ENCODE measurements at places on chromosomes 7 and 10.

- DNase-seq: no peak
Measured at GRCh38 chr7:40499718-40500117, 364.9 kb downstream of the SUGCT start.

GRCh38 chr7:41754046-41754445 is 51.2 kb upstream of the INHBA start:
- DNase-seq: no peak

GRCh38 chr10:126570621-126571602 is 99.6 kb downstream of the C10orf90 start:
- no peak for DNase-seq

- DNase-seq: no peak
Measured at GRCh38 chr10:97590082-97590747, 694 bp downstream of the C10orf62 start.

GRCh38 chr7:19442016-19442785 is 266.6 kb downstream of the POLR1F start:
- no peak for DNase-seq

GRCh38 chr10:104333032-104333727 is 5.1 kb downstream of the ITPRIP start:
- DNase-seq: no peak

DNA sequence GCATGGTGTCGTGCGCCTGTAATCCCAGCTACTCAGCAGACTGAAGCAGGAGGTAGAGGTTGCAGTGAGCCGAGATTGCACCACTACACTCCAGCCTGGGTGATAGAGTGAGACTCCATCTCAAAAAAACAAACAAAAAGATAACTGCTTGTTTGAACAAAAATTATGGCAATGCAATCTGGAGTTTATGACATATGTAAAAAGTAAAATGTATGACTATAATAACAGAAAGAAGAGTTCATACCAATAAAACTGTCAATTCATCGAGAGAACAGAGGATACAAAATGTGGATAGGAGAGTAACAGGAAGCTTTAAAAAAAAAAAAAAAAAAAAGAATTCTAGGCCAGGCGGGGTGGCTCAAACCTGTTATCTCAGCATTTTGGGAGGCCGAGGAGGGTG is 19.2 kb downstream of the SLC25A16 start:
- DNase-seq: no peak

DNA sequence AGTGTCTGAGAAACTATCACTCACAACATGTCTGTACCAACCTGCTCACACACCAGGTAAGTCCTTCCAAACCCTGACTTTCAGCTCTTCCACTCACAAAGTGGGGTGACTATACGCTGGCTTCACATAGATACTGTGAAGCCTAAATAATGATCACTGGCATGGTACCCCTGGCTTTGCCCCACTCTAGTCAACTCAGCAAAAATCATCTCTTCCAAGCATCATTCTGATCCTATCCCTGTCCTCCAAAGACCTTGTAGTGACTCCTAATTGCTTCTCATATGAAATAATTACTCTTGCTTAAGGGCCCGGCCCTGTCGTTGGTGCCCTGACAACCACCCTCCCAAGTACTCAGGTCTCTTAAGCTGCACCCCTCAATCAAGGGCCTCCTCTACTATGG is 97.8 kb downstream of the SLC25A13 start:
- DNase-seq: no peak

- DNase-seq: no peak
Measured at GRCh38 chr7:125255810-125256209, 326.2 kb upstream of the POT1 start.

- no peak for DNase-seq
Measured at GRCh38 chr10:62540389-62540788, 166.2 kb downstream of the ZNF365 start.

- no peak for DNase-seq
Measured at GRCh38 chr7:106768324-106768751, 96.7 kb upstream of the PIK3CG start.

DNA sequence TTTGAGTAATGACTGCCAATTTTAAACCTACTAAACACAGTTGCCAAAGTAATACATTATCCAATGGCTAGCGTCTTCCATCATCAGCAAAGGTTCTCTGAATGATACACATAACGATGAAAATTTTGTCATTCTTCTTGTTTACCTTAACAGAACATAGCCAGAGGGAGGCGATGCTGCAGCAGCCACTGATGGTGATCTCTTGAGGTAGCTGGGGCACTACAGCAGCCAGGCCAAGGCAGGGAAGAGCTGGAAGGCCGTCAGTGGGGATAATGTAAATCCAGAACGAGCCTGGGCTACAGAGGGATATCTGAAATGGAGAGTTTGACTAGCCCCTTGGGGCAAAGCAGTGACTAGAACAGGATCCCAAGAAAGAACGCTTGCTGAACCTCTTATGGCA is 38.8 kb downstream of the PRPS1L1 start:
- DNase-seq: no peak

- DNase-seq: no peak
Measured at GRCh38 chr7:134891696-134892678, 94.3 kb upstream of the AGBL3 start.

GRCh38 chr10:101032637-101033224 is 1.7 kb downstream of the SFXN3 start:
- DNase-seq: peak; percentile 71

DNA sequence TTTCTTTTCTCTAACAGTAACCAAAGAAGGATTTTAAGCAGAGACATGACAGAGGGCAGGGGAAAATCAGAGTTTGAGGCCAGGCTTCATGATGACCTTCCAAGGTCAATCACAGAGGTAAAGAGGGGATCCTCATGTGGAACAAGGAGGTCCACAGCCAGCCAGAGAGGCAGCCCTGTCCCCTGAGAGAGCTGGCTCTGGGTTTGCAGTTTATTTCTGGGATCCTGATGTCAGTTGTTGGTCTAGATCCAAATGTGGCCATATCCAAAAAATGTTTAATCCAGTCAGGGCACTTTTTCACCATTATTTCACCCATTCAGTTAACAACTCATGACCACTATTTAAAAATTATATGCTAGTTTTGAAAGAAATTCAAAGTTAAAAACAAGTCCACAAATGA is 45.6 kb downstream of the GPR141 start:
- no peak for DNase-seq

DNA sequence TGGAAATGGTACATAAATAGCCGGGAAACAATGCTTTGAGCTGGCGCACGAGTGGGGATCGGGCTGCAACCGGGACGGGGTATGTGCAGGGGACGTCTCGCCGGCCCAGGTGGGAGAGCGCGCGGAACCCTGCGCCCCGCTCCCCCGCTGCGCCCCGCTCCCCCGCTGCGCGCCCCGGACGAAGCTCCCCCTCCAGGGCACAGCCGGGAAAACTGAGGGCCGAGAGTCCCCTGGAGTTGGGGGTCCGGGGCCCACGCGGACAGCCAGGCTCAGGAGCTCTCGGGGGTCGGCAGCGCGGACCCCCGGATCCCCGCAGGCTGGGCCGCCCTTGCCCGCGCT is 514 bp downstream of the RADIL start:
- no peak for DNase-seq

GRCh38 chr7:25636871-25637283 is 408.6 kb upstream of the NPVF start:
- no peak for DNase-seq

GRCh38 chr7:66747881-66748511 is 7.5 kb downstream of the RABGEF1 start:
- DNase-seq: no peak

GRCh38 chr10:112689327-112690072 is 242.5 kb downstream of the VTI1A start:
- DNase-seq: no peak

DNA sequence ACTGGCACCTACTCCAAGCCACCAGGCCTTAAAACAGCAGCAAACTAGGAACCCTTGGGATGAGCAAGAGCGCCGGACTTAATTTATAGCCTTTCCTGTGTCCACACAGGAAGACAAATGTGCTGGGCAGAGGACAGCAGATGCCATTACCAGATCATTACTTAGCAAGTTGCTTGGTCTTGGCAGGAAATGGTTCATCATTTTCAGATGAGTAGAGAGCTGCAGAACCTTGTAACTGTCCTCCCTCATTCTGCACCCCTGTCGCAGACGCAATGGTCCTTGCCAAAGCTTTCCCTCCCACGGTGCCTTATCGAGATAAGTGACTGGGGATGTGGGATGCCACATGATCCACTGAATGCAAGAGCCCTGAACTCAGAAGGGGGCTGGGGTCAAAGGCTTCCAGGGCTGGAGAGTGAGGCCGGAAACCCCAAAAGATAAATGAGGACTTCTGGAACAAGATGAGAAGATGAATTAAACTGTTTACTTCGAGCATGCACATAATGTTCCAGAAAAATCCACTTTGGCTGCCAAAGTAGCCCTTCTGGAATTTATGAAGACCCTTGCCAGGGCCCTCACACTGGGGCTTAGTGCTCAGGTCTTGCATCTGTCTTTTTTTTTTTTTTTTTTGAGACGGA is 145.6 kb upstream of the ZNF32 start:
- DNase-seq: peak; percentile 93

- no peak for DNase-seq
Measured at GRCh38 chr10:81479316-81479715, 395.7 kb upstream of the NRG3 start.

DNA sequence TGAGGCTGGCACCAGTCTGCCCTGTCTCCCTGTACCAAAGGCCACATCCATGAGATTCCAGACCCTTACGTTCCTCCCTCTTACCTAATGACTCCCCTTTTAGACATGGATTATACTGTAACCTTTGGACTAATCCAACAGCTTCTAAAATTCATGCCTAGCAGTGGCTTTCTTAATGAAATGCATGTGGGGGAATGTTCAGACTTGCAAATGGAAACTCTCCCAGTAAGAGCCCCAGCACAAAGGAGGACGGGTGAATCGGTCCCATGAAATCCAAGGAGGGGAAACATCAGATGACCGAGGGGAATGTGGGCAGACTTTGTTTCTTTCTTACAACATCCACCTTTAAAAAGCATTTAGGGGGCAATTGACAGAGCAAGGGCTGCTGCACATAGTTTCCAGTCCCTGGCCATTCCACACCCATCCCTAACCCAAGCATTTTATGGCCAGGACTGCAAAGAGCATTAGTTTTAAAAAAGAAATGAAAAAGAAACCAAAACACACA is 71.5 kb downstream of the COL13A1 start:
- DNase-seq: no peak

- no peak for DNase-seq
Measured at GRCh38 chr10:117861329-117861728, 185.4 kb downstream of the RAB11FIP2 start.

DNA sequence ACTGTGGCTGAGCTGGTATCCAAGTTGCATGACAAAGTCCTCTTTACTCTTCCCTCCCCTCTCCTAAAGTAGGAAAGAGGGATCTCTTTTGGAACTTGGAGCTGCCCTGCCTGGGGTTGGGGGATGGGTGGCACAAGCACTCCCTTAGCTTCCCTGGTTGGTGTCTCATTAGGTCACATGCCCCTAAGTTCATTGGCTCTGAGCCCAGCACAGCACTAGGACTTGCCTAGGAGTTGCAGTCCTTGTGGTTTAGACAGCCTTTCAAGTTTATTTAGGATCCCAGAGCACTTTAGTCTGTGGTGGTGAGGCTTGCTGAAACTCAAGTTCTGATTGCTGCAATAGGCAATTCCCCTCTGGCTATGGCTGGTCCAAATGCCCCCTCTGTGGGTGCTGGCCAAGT is 281.4 kb downstream of the NXPH1 start:
- DNase-seq: no peak

GRCh38 chr10:80397014-80397413 is 11.3 kb upstream of the PRXL2A start:
- DNase-seq: no peak

DNA sequence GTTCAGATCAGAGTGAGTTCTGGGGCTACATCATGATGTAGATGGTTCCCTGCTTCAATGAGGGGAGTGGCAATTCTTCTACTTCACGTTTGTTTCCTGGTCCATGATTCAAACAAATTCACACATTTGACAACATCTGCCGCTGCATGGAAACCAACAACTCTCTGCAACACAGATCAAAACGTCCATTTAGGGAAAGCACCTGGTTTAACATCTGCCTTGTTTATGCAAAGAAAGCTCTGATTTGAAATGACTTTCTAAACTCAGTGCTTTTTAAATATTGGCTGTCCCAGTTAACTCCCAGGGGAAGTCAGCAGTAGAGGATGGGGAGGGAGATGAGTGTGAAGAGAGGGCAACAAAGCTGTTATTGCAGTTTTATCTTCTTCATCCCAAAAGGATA is 93.8 kb downstream of the GAD2 start:
- DNase-seq: no peak

- DNase-seq: no peak
Measured at GRCh38 chr7:43735403-43735801, 6.1 kb upstream of the COA1 start.

GRCh38 chr7:132858251-132858650 is 223.6 kb downstream of the CHCHD3 start:
- DNase-seq: no peak

GRCh38 chr7:151346470-151346769 is 4.8 kb downstream of the NUB1 start:
- no peak for DNase-seq

DNA sequence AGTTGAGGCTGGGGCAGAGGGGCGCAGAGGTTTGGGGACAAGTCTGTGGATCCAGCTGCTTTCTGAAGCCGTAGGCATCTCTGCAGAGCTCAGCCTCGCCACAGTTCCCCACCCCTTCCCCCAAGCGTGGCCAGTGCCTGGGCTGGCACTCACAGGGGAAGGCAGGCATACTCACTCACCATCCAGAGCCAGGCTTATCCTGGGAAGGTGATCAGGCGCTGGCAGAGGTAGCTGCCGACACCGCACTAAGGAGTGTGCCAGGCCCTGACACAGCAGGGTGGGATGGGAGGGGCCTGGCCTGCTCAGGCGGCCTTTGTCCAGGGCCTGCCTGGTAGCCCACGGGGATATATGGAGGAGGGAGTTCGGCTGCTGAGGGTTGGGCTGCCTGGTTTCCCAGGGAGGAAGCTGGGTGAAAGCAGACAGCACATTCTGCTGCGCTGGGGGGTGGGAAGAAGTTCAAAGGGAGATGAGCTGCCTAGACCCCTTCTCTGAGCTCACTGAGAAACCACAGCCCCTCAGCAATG is 15.9 kb downstream of the VSIR start:
- no peak for DNase-seq

GRCh38 chr10:21810582-21811244 is 192.8 kb downstream of the DNAJC1 start:
- DNase-seq: no peak

- no peak for DNase-seq
Measured at GRCh38 chr7:158257516-158258410, 329.9 kb downstream of the PTPRN2 start.

DNA sequence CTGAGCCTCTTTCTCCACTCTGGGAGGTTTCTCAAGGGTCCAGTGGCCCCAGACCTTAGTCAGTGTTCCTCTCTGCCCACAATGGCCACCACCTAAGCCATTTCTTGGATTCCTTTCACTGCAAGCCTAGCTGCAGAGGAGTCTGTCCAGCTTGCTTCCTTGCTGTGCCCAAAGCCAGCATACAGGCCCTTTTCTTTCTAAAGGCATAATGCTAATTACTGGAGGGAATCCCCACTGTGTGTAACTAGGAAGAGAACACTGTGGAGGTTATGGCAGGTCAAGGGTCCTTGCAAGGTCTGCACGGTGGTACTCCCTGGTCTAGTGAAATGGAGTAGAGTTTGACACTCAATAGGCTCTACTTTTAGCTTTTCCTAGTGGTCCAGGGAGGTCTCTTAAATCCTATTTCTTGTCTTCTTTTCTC is 70.4 kb upstream of the CC2D2B start:
- no peak for DNase-seq

Data from CMK (cell line).